Ammon's horn (tissue), 1 donor: ENCODE measurements at places on chromosomes 12 and 14.

DNA sequence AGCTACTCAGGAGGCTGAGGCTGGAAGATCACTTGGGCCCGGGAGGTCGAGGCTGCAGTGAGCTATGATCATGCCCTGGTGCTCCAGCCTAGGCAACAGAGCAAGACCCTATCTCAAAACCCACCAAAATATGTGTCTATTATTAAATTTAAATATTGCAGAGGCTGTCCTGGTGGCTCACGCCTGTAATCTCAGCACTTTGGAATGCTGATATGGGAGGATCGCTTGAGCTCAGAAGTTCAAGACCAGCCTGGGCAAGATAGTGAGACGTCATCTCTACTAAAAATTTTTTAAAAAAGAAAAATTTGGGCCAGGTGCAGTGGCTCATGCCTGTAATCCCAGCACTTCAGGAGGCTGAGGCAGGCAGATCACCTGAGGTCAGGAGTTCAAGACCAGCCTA lies 13.9 kb downstream of the PSMA6 start:
- no peak for DNase-seq

- no peak for DNase-seq
Observed at GRCh38 chr14:61417141-61417540, 95.8 kb downstream of the PRKCH start.

DNA sequence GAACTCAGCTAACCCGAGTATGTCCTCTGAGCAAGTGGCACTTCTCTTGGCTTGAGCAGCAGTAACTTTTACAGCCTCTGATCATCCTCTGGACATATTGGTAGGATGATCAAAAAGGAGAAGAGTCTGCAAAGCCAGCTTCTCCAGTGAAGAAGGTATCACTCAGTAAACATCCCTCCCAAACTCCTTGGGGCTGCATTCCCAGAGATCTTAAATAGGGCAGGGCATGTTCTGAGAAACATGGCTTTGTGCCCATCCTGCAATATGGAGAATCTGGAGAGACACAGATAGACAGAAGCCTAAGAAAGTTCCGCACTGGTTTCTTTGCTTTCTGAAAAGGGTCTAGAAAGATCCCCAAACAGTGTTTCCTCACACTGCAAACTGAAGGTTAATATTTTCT lies 65.4 kb downstream of the RBM19 start:
- no peak for DNase-seq

DNA sequence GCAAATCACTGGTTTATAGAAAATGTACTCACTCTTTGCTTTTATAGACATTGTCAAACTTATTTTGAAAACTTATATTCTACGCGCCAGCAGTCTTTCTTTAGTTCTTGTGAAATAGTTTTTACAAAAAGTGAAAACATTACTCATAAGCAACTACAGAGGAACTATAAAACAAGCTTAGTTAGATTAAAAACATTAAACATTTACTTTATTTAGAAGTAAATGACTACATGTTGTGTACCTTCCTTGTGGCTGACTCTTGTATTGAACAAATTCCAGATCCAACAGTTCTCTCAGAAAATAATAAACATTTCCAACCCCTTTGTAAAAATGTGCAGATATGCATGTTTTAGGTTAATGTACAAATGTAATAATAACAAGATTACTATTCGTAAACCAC lies 198.5 kb downstream of the SOX5 start:
- no peak for DNase-seq

DNA sequence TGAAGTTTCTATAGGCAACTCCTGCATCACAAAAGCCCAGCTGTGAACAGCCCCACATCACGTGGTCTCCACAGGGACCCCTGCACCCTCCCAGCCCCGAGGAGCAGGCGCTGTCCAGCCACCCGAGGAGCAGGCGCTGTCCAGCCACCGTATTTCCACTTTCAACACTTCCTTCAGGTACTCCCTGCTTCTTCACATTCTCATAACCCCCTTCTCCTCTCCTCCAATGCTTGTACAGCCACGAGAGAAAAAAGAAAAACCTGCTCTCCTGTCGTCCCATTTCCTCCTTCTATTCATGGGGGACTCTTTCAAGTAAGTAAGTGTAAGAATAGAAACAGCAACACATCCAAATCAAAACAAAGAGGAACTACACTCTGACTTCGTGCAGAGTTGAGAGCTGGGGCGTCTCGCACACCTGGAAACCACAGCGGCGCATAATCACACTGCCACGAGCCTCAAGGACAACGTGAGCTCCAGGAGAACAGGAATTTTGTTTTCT lies 11.9 kb downstream of the CDC42BPB start:
- no peak for DNase-seq

- no peak for DNase-seq
Observed at GRCh38 chr12:13182881-13183280, 13.6 kb upstream of the EMP1 start.

GRCh38 chr12:20361416-20361815 lies 6.9 kb upstream of the PDE3A start:
- DNase-seq: no peak
